ENCODE measurements at places on chromosomes 6 and 20.

DNA sequence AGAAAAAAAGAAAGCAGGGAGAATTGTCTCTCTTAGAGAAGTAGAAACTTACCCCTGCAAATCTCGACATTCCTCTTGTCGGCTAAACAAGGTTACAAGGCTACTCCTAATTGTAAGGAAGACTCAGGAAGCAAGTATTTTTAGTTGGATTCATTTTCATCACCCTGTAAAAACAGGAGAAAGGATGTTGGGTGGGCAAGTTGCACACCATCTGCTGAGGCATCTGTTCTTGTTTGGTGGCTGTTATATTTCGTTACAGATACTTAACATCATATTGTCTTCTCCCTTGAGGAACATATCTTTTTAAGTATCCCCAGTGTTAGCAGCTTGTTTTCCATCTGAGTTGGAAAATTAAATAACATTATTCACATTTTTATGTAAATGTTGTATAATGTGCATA lies 187.5 kb downstream of the PLCB4 start:
- DNase-seq, result no peak

- DNase-seq, result no peak
Observed at GRCh38 chr6:159959976-159960384, 8.9 kb upstream of the IGF2R start.

GRCh38 chr6:150418827-150419594 lies 50.2 kb downstream of the IYD start:
- no peak for DNase-seq

GRCh38 chr6:104884867-104885517 lies 25.3 kb upstream of the HACE1 start:
- no peak for DNase-seq

DNA sequence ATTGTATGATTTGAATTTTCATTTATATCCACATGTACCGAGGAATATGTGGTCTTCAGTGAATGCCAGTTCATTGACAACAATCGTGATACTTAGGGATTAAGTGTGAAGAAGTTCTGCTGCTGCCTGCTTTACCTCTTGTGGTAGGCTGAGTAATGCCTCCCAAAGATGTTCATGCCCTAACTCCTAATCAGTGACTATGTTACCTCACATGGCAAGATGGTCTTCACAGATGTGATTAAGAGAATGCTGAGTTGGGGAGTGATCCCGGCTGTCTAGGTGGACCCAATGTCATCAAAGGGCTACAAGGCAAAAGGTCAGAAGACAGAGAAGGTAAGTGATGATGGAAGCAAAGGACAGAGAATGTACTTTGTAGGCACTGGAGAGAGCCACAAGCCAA lies 181.0 kb downstream of the FOXC1 start:
- no peak for DNase-seq

GRCh38 chr6:13427801-13428582 lies 59.4 kb downstream of the GFOD1 start:
- DNase-seq, result no peak

GRCh38 chr6:137387096-137387764 lies 107.0 kb downstream of the OLIG3 start:
- DNase-seq, result no peak

GRCh38 chr6:3625149-3625979 lies 126.1 kb downstream of the PXDC1 start:
- no peak for DNase-seq

DNA sequence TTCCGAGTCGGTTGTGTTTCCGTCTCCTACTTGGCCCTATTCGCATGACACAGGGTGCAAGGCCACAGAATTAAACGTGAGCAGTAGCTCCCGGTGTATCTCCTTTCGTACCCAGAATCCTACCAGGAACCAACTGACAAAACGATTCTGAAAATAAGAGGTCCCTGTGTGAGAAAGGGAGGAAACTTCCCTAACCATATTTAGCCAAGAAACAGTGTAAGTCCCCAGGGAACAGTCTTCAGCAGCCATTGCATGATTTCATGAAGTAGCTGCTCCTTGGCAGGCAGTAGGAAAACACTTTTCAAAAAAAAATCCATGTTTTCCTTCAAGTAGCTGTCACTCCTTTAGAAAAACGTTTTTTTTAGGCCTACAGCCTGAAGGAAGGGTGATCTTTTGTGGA lies 46.9 kb downstream of the PDE10A start:
- DNase-seq, result no peak

DNA sequence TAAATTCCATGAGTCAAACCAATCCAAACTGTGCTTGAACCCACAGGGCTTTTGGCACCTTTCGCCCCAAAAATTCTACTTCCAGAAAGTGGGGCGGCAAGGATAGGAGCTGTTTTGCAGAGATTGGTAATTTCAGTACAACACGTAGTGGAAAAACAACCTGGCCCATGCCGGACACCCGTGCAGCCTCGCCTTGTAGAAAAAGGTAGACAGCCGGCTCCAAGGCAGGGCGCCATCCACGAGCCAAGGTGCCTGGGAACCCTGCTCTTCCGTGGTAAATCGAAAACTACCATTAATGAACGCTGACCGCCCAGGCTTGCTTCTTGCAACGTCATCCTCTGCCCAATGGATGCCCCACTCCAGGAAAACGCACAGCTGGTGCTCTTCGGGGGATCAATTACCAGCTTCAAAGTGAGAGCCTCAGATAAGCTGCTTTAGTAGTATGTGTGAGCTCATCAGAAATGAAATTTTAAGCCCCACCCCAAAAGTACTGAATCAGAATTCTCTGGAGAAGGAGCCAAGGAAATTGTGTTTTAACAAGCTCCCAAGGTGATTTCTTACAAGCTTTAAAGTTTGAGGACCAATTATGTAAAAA lies 1.8 kb downstream of the OOEP start:
- DNase-seq, result no peak

GRCh38 chr6:163189609-163190008 lies 224.9 kb upstream of the QKI start:
- no peak for DNase-seq

DNA sequence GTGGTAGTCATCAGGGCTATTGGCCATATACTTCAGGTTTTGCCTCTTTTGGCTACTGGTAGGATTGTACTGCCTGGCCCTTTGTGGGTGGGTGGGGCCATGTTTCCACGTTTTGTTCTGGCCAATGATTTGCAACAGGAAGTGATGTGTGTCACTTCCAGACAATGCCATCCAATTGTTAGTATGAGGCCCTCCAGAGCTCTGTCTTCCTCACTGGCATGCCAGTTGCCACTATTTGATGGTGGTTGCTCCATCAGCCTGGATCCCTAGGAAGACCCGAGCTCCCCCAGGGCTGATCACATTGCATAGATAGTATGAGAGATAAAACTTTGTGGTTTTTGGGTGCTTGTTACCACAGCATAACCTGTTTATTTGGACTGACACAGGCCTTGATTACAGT lies 7.7 kb upstream of the LRRN4 start:
- no peak for DNase-seq

DNA sequence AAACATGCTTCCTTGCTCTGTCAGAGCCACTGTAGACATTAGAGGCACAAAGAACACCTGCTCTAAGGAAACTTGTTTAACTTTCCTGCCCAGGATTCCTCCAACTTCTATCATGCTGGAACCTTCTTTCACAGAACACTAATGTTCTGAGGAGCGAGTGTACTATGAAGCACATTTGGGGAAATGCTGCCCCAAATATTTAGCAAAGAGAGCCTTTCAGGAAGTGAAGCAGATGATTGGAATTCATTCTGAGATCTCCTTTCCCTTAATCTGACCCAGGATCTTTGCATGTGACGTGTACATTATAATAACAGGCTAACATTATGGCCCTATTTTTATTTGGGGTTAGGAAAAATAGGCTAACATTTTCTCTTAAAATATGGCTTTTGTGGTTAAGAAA lies 21.0 kb upstream of the FYN start:
- DNase-seq, result no peak

GRCh38 chr20:5949943-5950270 lies 426 bp downstream of the TRMT6 start:
- no peak for DNase-seq

DNA sequence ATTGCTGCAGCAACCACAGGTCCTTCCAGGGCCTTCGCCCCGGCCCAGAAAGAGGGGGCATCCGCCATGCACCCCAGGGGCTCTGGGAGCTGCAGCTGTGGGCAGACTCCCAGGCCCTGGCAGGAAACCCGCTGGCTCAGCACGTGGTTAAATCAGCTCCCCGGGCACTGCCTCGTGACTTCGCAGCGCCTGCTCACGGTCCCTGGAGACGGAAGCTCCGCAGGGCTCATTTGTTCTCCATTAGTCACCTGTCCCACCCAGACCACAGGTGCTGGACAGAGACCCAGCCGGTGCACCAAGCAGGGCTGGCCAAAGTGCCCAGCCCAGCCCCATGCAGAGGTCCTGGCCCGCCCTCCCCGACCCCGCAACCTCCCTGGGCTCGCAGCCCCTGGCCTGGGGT lies 14.7 kb downstream of the KCNQ2 start:
- DNase-seq, result no peak

DNA sequence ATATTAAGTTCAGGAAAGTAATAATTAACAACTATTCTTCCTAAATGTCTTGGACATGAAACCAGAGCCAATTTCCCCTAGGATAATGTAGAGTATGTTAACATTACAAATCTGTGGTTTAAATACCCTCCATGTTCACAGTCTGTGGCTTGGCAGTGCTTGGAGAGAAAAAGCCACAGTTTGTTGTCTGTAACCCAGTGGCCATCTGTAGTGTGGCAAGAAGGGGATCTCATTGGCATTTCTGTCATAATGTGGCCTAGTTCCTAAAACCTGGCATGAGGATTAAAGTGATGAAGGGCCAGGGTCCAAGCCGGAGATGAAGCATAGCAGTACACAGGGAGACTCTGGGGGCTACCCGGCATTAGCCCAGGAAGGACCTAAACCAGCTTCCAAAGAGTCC lies 31.2 kb downstream of the SYNE1 start:
- no peak for DNase-seq

GRCh38 chr6:42782689-42783176 lies 881 bp downstream of the BICRAL start:
- DNase-seq, result peak; percentile 80

- no peak for DNase-seq
Observed at GRCh38 chr6:111687652-111688051, 82.0 kb upstream of the TRAF3IP2 start.

DNA sequence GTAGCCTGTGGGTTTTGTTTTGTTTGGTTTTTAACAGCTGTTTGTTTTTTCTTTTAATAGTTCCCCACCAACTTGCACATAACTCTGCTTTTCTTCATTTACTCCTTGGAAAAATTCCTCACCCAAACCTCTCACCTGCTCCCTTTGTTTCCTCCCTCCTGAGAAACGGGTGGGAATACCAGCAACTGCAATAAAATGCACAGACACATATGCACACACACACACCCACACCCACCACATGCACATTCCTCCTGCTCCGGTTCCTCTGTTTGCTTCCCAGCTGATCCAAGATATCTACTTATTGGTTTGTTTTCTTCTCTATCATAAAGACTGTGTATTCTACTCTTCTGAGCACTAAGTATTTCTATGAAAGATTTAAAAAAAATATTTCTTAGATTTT lies 161.1 kb upstream of the EPHA7 start:
- no peak for DNase-seq

- no peak for DNase-seq
Observed at GRCh38 chr6:4891141-4891540, 112.7 kb downstream of the RPP40 start.

- DNase-seq, result no peak
Observed at GRCh38 chr20:22385602-22386305, 198.6 kb downstream of the FOXA2 start.

DNA sequence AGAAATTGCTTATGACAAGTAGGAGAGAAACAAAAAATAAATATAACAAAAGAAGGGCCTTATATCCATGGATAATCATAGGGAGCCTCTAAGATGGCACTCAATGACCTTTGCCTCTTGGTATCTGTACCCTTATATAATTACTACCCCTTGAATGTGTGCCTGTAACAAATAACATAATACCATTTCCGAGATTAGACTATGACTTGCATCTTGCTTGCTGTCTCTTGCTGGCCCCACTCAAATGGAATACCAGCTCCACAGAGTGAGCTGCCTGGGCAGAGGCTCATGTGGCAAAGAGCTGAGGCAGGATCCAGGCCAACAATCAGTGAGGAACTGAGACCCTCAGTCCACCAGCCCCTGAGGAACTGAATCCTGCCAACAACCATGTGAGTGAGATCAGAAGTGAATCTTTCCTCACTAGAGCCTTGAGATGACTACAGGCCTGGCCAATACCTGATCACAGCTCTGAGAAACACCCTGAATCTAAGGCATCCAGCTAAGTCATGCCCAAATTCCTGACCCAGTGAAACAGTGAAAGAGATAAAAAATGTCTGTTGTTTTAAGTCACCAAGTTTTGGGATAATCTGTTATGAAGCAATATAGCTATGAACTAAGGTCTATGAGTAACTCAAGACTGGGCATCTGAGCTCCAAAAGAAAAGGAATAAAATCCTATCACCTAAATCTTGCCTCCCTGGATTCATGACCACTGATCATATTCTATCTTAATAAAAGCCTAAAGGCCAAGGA lies 5.5 kb downstream of the KATNA1 start:
- DNase-seq, result no peak

DNA sequence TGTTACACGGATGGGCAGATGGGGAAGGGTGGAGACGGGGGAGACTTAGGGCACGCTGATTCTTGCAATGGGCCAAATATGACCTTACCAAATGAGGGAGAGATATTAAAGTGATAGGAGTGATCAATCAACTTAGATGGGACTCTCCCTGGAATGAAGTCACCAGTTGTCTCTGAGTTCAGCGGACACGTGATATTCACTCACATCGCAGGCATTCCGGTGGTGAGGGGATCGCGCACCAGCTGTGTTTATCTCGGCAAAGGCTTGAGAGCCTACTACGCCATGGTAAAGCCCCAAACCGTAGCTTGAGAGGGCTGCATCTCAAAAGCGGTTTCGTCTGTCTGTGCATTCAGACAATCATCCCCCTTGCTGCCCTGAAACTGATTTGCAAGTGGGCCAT lies 5.5 kb downstream of the BMP7 start:
- DNase-seq, result no peak

- no peak for DNase-seq
Observed at GRCh38 chr6:90677440-90677839, 90.6 kb upstream of the MAP3K7 start.

GRCh38 chr6:134343066-134343465 lies 25.2 kb upstream of the SGK1 start:
- DNase-seq, result no peak

GRCh38 chr6:10316373-10316721 lies 98.5 kb downstream of the TFAP2A start:
- peak; percentile 77 for DNase-seq

DNA sequence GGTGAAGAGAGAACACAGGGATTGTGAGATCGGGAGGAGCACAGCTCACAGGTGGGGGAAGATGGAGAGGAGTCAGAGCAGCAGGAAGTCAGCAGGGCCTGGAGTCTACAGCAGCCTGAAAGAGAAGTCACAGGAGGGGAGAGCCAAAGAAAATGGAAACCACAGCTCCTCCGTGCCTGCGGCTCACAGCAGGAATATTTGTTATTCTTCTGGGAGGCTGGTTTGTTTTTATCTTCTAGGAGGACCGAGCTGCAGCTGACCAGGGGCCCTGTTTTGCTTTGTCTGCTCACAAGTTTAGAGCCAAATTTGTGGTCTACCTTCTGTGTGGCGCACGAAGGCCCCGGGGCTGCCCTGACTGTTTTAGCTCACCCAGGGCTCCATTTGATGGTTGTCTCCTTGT lies 81.8 kb downstream of the CLIC5 start:
- DNase-seq, result no peak
